ENCODE measurements at places on chromosomes 3 and 15.

GRCh38 chr15:43406189-43406588, 35.3 kb downstream of the TUBGCP4 start:
- no peak for DNase-seq

GRCh38 chr15:67024314-67024997, 40.9 kb upstream of the SMAD3 start:
- DNase-seq, result peak; percentile 47

- DNase-seq, result no peak
Observed at GRCh38 chr3:60160822-60161748, 1090.2 kb downstream of the FHIT start.

DNA sequence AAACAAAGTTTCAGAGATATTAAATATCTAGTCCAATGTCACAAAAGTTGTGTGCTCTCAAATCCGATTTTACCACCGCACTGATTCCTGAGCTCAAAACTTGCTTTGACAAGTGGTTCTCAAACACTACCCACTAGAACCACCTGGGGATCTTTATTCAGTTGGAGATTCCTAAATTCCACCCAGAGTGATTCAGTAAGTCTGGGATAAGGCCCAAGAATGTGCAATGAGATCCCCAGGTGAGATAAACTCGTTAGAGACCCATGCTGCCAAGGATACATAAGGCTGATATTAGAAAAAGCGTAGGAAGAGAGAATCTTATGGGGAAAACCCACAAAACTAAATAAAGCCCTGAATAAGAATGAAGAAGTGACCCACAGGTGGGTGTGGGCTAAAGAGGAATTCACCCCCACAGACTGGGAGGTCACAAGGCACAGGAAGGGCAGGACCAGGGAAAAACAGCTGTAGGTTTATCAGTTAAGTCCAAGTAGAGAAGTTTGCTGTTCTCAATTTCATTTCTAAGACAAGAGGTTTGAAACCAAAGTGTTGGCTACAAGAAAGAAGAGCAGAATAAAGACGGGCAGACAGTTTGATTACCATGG, 11.5 kb upstream of the RPS17 start:
- no peak for DNase-seq
